ENCODE measurements at places on chromosomes 16 and 17. TPM values are rescaled to one million over a fixed set of nuclear protein-coding genes. Genes with fewer than 3 reads are reported as not detected.

Gene FA2H
- not detected for total RNA-seq

Gene NEUROD2
- total RNA-seq = not detected

Gene TEKT1
- total RNA-seq = not detected

Gene KRT36
- not detected for total RNA-seq

Measured in natural killer cell treated with Interleukin-12 subunit alpha and Interleukin-12 subunit beta and Interleukin-15 and Interleukin-18, amount 100 ng/mL, for 72 hours (primary cell).